Stimulated activated CD4-positive, alpha-beta T cell treated with anti-CD3 and anti-CD28 coated beads, TNF-alpha, amount 100 ng/mL, for 4 hours (primary cell): ENCODE measurements at places on chromosomes 7 and 10.

DNA sequence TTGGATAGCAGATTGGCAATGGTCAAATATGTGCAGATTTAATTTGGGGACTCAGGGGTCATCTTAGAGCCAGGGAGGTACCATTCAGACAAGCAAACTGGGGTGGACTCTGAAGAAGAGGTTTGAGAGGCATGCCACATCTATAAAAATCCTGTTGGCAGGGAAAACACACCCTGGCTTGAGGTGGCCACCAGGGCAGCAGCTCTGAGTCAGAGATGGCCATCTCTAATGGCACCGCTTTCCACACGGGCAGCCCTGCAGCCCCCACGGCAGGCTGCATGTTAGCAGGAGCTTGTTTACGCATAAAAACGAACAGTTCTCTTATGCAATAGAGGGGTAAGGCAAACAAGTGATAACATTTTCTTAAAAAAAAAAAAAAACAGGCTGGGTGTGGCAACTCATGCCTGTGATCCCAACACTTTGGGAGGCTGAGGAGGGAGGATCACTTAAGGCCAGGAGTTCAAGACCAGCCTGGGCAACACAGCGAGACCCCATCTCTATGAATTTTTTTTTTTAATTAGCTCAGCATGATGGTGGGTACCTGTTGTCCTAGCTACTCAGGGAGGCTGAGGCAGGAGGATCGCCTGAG is 14.9 kb downstream of the DLG5 start:
- DNase-seq: no peak

DNA sequence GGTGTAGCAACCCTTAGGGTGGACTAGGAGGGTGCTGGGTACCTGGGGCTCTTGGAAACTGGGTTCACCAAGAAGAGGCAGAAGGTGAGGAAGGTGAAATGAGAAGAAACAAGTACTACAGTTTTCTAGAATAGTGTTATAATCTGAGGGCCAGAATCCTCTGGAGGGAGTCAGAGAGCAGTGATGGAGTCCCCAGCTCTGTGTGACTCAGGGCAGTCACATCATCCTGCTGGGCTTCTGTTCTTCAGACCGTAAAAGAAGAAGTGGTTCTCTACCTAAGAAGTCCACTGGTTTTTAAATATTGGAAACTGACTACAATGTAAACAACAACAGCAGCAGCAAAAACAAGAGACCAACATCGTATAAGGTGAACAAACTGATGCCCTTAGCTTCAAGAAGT is 197.3 kb downstream of the PRPF18 start:
- DNase-seq: no peak

- DNase-seq: no peak
These were observed 121.4 kb downstream of the RNF133 start for GRCh38 chr7:122577449-122578003.

GRCh38 chr10:60799971-60800650 is 21.8 kb downstream of the CDK1 start:
- DNase-seq: no peak

- DNase-seq: no peak
These were observed 35.9 kb downstream of the TSPAN15 start for GRCh38 chr10:69486922-69487730.

GRCh38 chr7:28290496-28290895 is 109.9 kb upstream of the JAZF1 start:
- no peak for DNase-seq

DNA sequence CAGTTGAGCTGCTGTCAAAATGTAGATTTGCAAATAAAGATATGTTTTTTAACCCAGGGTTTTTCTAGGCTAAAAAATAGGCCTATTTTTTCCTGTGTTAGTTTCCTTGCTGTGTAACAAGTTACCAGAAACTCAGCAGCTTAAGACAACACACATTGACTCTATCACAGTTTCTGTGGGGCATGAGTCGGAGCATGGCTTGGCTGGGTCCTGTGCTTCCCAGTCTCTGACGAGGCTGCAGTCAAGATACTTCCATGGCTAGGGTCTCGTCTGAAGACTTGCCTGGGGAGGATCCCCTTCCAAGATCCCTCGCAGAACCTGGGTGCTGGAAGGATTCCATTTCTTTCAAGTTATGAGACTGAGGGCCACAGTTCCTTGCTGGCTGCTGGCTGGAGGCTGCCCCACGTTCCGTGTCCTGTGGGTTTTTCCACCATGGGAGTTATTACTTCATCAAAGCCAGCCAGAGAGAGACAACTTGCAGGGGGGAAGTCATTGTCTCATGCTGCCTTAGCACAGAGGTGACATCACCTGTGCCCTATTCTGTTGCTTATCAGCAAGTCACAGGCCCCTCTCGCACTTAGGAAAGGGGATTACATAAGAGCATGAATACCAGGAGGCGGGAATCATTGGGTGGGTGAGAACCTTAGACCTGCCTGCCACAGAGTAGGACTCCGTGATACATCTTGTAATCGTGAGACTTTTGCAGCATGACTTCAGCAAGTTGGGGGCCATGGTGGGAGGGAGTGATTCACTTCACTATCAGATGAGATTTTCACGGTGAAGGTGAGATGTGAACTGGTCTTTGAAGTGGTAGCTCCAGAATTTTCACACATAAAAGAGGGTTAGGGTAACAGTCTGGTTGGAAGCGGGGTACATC is 77.9 kb downstream of the CCNY start:
- no peak for DNase-seq

- no peak for DNase-seq
These were observed 138.0 kb upstream of the YAE1 start for GRCh38 chr7:39428221-39428620.

GRCh38 chr7:117493460-117493859 is 13.6 kb downstream of the CFTR start:
- no peak for DNase-seq

DNA sequence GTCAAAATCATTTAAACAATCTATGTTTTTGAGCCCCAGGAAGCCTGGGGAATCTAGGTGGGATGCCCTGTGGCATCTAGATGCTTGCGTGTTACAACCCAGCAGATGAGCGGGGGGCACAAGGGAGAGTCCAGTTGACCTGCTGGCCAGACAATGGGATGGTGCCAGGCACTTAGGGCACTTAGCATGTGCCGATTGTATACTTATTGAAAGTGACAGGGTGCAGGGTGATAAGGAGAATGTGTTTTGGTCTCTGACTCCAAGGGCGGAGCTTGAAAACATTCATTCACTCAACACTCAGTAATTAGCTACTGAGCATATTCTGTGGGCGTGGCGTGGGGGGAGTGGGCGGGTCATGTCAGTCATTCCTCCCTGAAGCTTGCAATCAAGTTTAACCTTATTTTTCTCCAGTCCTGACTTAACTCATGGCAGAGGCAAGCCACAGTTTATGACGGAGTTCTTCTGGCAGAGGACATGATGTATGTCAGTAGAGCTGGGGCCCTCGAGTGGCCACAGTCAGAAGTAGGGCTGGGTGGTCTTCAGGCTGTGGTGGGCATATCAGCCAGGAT is 115.1 kb downstream of the PRKCQ start:
- no peak for DNase-seq

- no peak for DNase-seq
These were observed 7.9 kb downstream of the GPR146 start for GRCh38 chr7:1052031-1052818.

GRCh38 chr7:149414171-149414570 is 46.7 kb downstream of the ZNF777 start:
- DNase-seq: no peak

DNA sequence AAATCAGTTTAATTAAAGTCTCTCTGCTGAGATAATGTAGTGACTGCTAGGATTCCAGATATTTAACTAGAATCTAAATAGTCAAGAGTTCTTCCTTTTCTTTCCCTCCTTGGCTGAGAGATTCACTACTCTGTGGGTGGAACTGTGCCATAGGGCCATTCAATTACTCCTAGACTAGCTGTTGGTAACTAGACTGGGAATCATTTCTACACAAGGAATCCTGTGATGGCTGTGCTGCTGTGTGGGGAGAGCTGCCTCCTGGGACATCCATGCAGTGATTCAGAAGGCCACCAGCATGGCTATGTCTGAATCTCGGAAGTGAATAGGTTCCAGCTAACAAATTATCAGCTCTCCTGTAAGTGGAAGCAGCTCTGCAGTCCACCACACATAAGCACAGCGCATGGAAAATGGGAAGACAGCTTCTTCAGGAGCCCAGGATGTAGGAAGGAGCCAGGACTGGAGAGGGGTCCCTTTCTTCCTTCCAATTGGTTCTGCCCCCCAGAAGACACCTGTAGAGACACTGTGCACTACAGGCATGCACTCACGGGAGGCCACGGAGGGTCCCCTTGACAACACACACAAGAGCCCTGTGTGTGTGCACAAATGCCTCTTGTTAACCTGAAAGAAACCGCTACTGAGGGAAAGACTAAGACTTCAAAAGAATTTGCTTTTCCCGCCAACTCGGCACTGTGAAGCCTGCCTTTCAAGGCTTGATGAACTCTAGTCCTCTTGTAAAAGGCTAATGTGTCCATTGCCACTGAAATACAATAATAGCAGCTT is 66.5 kb downstream of the SCRN1 start:
- no peak for DNase-seq

DNA sequence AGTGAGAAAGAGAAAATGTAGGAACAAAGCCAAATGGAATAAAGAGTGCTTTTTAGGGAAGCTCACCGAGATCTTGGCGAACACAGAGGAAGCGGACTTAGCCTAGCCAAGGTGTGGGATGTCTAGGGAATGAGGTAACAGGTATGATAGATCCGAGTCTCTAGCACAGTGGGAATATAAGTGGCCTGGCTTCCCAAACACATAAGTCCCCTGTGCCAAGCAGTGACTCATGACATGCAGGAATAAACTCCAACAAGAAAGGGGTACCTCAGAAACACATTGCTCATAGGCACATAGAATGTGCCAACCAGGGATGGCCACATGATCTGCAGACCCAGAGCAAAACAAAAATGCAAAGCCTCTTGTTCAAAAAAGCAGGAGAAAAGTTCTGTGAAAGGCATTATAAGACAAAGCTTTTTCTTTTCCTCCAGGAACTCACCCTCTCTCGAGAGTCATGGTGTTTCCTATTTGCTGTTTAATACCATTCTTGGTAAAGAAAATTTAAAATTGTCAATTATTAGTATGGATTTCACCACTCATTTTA is 542.5 kb downstream of the GATA3 start:
- DNase-seq: no peak

DNA sequence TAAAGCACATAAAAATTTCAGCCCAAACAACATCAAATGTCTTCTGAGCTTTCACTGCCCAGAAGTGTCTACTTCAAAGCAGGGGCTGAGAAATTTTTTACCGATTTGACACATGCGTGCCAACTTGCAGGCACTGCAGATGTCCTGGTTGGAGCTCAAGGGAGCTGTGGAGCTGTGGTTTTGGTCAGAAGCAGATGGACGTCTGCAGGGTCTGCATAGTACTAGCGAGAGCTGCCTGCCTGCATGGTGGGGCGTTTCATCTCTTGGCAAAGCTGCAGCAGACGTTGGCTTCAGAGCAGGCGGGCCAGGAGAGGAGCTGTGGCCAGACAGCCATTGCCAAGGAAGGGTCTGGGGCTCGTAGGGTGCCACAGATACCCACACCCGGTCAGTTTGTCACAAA is 296.7 kb downstream of the GLRX3 start:
- no peak for DNase-seq

DNA sequence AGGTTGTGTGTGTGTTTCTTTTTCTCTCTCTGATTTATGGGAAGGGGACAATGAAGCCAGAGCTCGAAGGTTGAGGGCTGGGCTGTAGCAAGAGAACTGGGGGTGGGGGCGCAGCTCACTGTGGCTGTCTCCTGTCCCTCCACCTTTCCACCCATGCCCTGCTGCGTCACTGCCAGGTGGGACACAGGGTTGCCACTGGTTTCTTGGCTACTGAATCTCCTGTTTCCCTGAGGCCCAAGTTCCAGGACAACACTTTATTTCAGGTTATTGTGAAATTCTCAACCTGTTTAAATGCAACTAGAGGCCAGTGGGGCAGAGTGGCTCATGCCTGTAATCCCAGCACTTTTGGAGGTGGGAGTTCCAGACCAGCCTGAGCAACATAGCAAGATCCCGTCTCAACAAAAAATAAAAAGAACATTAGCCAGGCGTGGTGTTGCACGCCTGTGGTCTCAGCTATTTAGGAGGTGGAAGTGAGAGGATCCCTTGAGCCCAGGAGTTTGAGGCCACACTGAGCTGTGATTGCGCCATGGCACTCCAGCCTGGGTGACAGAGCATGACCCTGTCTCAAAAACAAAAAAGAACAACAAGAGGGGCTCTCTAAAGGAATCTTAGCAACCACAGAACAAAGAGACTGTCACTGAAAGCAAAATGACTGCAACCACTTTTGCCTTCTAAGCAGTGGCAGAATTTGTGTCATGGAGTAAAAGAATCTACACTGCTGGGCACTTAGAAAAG is 22.6 kb downstream of the TBATA start:
- no peak for DNase-seq

DNA sequence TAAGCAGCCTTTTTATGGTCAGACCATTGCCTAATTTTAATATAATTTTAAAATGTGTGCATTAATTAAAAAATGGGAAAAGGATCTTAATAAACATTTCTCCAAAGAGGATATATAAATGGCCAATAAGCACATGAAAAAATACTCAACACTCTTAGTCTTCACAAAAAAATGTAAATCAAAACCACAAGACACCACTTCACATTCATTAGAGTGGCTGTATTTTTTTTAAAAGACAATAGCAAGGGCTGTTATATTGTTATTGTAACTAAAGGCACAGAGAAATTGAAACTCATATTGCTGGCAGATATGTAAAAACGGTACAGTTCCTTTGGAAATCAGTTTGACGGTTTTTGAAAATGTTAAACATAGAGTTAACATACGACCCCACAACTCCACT is 3.2 kb upstream of the CROT start:
- DNase-seq: no peak
